ENCODE measurements at places on chromosomes 12 and 14. TPM values are rescaled to one million over a fixed set of nuclear protein-coding genes. Genes with fewer than 3 reads are reported as not detected.
A peak's percentile ranks its signal among the peaks of the same experiment; 100 is the strongest.

DNA sequence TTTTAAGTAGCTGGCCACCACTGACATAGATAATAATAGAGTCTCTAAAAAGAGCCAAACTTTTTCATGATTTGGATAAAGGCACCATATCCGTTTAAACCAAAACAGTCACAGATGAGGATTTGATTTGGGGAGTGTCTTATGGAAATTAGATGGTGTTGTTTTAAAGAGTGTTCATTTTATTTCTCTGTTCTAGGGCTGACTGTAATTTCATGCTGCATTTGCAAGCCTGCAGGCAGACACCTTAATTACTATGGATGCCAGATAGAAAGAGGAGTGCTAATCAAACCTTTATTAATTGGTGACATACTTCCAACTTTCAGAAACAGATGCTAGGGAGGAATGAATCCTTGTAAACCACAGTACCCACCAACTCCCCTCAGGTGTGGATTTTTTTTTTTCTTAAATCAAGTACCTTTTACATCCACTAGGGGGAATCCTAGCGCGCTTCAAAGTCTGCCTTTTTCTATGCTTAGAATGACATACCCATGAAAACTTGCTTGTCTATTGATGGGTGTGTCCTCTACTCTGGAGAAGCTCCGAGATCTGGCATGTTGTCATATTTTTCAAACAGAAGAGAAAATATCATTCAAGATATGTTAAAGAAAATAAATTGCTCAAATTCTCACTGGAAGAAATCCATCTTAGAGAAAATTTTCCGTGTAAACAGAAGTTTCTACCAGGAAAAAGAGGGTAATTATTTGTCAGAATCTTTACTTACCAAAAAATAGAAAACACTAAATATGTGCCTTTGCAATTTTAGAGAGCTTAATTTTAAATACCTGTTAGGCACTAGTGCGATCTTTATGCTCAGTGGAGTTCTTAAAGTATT lies 14.2 kb upstream of the PLXNC1 start:
- H3K27me3 ChIP-seq: no peaks in the 10 kb centered on the region
- no peak overlapping the region for H3K27ac ChIP-seq
- no peak overlapping the region for H3K4me3 ChIP-seq

NRIP2 gene
- total RNA-seq: 0.23 TPM

- no peak overlapping the region for H3K4me3 ChIP-seq
- DNase-seq: no peak
- no peaks in the 10 kb centered on the region for H3K27me3 ChIP-seq
- peaks cover 3% of the 10 kb centered on the region for H3K36me3 ChIP-seq
These were observed 25.3 kb downstream of the GNS start for GRCh38 chr12:64733857-64734256.

DNA sequence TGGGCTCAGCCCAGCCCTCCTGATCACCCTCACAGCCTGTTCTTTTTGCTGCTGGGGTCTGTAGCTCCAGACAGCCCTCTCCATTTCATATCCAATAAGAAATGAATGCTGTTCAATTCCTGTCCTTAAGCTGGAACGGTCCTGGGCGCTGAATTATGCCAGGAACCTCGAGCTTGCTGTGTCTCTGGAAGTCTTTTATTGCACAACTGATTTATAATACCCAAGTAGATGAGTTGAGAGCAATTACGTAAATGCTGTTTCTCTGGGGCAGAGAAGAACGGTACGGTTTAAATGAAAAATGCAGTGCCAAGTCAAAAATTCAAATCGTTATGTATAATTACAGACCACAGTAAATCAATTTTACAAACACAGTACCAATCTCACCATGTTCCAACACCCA lies 161.0 kb downstream of the SAMD4A start:
- no peak overlapping the region for H3K27ac ChIP-seq
- no peaks in the 10 kb centered on the region for H3K27me3 ChIP-seq
- H3K4me3 ChIP-seq: no peak overlapping the region
- no peaks in the 10 kb centered on the region for H3K36me3 ChIP-seq
- peaks cover 14% of the 10 kb centered on the region for H3K4me1 ChIP-seq

FOXN4 gene
- not detected for total RNA-seq

- H3K4me1 ChIP-seq: no peaks in the 10 kb centered on the region
- H3K4me3 ChIP-seq: no peak overlapping the region
- no peak for DNase-seq
- no peak overlapping the region for H3K27ac ChIP-seq
- H3K27me3 ChIP-seq: no peaks in the 10 kb centered on the region
These were observed 8.0 kb downstream of the TMEM119 start for GRCh38 chr12:108589840-108590229.

DNA sequence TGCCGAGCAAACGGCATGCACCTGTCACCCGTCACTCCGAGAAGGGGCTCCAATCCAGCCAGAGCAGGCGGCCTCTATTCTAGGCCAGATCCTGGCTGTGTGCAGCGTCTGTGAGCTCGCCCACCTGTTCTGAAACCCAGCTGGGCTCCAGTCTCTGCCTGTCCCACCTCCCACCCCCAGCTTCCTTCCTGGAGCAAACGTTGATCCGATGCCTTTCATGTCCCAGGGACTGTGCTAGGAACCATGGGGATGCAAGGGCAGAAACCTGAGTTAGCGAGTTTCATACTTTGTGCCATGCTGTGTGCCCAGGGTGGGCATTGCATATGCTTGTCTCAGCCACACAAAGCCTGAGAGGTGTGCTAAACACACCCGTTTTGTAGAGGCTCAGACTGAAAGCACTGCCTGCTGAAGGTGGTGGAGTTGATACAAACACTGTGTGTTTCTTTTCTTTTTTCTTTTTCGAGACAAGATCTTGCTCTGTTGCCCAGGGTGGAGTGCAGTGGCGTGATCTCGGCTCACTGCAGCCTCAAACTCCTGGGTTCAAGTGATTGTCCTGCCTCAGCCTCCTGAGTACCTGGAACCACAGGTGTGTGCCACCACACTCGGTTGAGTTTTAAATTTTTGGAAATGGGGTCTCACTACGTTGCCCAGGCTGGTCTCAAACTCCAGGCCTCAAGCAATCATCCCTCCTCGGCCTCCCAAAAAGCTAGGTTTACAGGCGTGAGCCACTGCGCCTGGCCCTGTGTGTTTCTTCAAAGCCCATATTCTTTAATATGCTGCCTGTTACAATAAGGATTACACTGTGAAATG lies 84.1 kb upstream of the MED13L start:
- no peaks in the 10 kb centered on the region for H3K27me3 ChIP-seq
- no peak for DNase-seq
- no peak overlapping the region for H3K4me3 ChIP-seq
- no peaks in the 10 kb centered on the region for H3K36me3 ChIP-seq
- H3K4me1 ChIP-seq: peaks cover 28% of the 10 kb centered on the region

DNA sequence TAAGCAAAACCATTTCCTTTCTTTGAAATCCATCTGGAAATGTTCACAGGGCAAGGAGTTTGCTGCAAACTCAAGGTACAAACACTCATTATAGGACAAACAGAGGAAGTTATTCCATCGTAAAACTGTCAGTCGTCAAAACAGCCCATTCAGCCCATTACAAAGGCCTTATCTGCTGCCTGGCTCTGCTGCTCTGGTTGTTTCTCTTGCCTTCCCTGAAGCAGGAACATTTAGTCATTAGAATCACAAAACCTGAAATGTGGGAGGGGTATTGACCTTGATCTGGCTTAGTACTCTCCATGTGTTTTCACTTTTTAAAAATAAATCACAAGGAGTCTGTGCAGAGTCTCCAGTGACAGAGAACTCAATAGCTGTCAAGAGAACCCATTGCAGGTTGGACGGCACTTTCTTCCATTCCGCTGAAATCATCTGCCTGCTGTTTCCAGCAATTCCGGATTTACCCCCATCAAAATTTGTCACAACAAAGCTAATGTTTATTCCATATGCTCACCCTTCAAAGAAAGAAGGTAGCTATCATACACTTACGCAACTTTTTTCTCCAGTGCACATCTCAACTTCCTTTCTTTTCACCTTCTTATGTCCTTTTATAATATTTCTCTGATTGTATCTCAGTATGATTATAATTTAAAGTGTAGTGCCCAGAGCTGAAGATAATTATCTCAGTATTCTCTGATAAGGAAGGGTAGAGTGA lies 24.6 kb upstream of the ITPR2 start:
- H3K36me3 ChIP-seq: no peaks in the 10 kb centered on the region
- no peaks in the 10 kb centered on the region for H3K27me3 ChIP-seq
- H3K4me3 ChIP-seq: no peak overlapping the region

GUCY2C gene
- not detected for total RNA-seq

DNA sequence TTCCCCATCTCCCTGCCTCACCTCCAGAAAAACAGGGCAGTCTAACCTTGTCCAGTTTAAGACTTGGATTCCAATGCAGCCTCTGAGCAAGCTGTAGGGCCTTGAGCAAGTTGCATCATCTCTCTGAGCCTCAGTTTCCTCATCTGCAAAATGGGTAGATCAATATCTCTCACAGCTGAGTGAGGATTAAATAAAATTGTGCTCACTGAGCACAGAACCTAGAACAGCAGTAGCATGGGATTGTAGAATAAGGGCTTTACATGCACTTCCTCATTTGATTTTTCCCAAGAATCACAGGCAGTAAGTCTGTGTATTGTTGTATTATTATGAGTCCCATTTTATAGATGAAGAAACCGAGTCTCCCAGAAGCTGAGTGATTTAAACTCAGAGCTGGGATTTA lies 2.0 kb downstream of the DTX1 start:
- H3K27ac ChIP-seq: no peak overlapping the region
- DNase-seq: no peak
- peaks cover 22% of the 10 kb centered on the region for H3K27me3 ChIP-seq
- H3K36me3 ChIP-seq: no peaks in the 10 kb centered on the region
- H3K4me3 ChIP-seq: no peak overlapping the region

DNA sequence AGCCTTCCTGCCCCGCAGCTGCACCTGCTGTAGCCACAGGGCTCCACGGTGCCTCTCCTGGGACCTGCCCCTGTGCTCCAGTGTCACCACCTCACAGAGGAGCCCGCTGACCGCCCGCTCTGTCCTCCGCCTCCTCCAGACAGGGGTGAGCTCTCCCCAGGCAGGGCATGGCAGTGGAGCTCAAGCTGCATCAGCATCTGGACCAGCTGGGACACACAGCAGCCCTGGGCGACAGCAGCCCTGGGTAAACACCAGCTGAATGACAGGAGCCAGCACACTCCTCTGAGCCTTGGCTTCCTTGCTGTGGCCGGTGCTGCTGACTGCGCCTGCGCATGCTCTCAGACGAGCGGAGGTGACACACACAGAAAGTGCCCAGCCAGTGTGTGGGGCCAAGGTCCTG lies 22.0 kb downstream of the CHGA start:
- H3K4me3 ChIP-seq: no peak overlapping the region
- no peaks in the 10 kb centered on the region for H3K4me1 ChIP-seq
- DNase-seq: peak; percentile 55

- H3K36me3 ChIP-seq: no peaks in the 10 kb centered on the region
- peaks cover 30% of the 10 kb centered on the region for H3K27me3 ChIP-seq
- H3K4me3 ChIP-seq: peak overlapping the region; percentile 34
- H3K4me1 ChIP-seq: peaks cover 11% of the 10 kb centered on the region
These were observed 1.1 kb downstream of the ALX1 start for GRCh38 chr12:85280984-85281630.

- no peaks in the 10 kb centered on the region for H3K27me3 ChIP-seq
- peaks cover 24% of the 10 kb centered on the region for H3K4me1 ChIP-seq
- H3K27ac ChIP-seq: peak overlapping the region; percentile 8
- no peak overlapping the region for H3K4me3 ChIP-seq
These were observed 62.8 kb upstream of the RFLNA start for GRCh38 chr12:124231980-124232653.

- H3K36me3 ChIP-seq: no peaks in the 10 kb centered on the region
- no peak overlapping the region for H3K4me3 ChIP-seq
- H3K27ac ChIP-seq: no peak overlapping the region
These were observed 34.3 kb upstream of the SLC38A1 start for GRCh38 chr12:46303039-46303666.

DNA sequence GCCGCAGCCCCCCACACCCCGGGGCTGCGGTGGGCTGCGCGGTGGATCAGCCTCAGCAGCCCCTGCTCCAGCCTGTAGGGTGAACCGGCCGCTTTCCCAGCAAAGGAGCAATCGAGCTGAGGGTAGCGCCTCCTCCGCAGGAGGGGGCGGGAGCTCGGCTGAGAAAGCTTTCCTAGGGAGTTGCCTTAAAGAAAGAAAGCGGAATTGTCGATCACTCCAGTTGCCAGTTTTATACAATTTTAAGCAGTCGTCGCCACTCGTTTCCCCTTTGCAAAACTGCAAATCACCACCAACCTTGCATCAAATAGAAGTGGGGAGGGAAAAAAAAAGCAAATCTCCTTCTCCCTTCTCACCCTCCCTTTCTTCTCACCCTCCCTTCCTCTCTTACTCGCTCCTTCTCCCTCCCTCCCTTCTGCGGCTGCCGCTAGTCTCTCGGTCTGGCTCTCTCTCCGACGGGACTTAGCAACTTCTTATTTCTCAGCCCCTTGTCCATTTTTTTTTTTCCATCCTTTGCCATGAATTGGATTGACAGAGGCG lies at the start of gene PDE3A:
TSS of gene PDE3A (plus strand) at position 424 of the 537 bp plus-strand sequence. CDS start 748 bp downstream, outside the sequence.
- peak within 1 kb of the TSS; percentile 58 for H3K4me3 ChIP-seq
- H3K27ac ChIP-seq: peak within 1 kb of the TSS; percentile 84
- no peaks in the 10 kb centered on the region for H3K36me3 ChIP-seq
- peaks cover 27% of the 10 kb centered on the region for H3K4me1 ChIP-seq
- no peaks in the 10 kb centered on the region for H3K27me3 ChIP-seq

MIP gene
- total RNA-seq: not detected

FAM186B gene
- total RNA-seq: 0.20 TPM

DNA sequence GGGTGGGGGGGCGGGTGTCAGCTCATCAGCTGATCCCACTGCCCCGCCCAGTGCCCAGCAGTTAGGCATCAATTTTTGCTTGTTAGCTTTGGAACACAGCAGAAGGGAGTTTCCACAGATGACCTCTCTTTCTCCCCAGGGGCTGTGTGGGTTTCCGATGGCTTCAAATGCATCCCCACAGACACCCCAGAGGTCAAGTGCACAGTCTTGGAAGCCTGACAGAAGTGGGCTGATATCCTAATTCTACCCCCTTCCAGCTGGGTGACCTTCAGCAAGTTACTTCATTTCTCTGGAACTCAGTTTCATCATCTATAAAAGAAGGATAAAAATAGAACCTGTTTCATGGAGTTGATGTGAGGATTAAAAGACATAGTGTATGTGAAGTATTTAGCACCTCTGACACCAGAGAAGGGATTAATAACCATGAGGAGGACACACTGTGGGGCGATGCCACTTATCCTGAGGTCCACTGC lies 22.0 kb downstream of the TTC9 start:
- no peaks in the 10 kb centered on the region for H3K27me3 ChIP-seq
- H3K27ac ChIP-seq: peak overlapping the region; percentile 7
- no peaks in the 10 kb centered on the region for H3K36me3 ChIP-seq
- H3K4me3 ChIP-seq: no peak overlapping the region
- DNase-seq: no peak

DNA sequence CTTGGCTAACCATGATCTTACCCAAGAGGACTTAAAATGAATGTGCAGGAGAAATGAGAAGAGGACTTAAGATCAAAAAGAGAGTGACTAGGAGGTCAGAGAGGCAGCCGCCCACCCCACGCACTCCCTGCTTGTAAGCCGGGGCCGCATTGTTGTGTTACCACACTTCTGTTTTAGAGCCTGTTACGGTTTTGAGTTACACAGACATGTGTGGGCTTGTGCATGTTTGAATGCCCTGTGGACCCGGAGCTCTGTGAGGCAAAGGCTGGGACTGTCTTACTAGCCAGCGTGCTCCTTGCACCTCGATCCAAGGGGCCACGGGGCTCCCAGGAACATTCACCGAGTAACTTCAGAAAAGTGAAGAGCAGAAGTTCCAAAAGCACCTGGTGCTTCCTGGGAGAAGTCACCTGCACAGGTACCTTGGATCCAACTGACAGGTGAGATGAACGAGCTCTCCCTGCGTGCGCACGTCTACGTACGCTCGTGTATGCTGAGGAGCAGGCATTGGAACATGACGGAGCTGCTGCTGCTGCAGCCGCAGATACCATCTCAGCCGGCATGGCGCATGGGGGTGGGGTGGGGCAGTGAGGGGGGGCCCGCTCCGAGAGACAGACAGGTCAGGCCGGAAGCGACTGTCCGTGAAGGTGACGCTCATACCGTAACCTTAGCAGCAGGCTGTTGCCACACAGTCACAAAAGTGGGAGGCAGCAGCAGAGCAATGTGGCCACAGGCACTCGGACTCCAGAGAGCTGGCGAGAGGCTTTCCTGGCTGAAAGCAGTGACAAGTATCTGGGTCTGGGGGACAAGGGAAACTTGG lies 23.7 kb downstream of the SFSWAP start:
- DNase-seq: no peak
- H3K27ac ChIP-seq: no peak overlapping the region

Data from upper lobe of left lung (tissue), 6 donors.